ENCODE measurements at places on chromosomes 13 and 19. TPM values are rescaled to one million over a fixed set of nuclear protein-coding genes. Genes with fewer than 3 reads are reported as not detected.

GRCh38 chr13:85313761-85314503 lies 485.3 kb downstream of the SLITRK6 start:
- DNase-seq, result no peak

DNA sequence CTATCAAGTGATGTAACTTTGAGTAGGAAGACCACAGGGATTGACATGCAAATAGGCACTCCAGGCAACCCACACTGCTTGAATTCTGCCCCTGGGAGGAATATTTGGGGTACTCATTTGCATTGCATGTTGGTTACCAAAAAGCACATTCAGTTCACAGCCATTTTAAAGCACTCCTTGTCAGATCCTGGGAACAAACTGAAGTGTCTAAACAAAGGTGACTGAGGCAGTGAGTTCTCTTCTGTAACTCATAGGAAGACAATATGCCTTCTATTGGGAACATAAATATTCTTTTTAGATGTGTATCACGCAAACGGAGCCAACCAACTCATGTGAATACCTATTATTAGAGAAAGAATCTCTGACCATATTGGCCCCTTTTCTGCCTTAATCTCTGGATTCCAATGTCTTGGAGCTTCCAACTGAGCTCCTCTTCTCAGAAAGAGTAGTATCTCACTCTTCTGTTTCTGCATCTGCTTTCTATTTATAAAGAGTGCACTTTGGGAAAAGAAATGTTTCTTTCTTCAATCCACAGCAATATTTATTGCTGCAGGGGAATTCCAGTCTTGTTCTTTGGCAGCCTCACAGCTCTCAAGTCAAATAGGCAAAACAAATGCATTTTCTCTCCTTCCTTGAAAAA lies 125.7 kb upstream of the NBEA start:
- DNase-seq, result no peak

GRCh38 chr13:77544758-77545338 lies 9.3 kb downstream of the SCEL start:
- no peak for DNase-seq

DNA sequence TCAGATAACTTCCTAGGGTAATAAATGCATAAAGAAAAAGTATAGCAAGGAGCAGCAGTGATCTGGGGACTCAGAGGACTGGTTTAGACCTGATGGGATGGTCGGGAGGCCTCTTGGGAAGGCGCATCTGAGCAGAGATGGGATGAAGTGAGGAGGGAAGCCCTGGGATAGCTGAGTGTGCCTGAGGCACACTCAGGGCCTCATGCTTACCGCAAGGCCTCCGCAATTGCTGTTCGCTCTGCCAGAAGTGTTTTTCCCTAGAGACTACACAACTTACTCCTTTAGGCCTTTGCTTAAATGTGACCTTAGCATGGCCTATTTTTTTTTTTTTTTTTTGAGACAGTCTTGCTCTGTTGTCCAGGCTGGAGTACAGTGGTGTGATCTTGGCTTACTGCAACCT lies 4.1 kb upstream of the DLL3 start:
- DNase-seq, result no peak

The HSPB6 gene
- total RNA-seq, result 0.28 TPM

The C19orf44 gene
- 1.3 TPM for total RNA-seq

The SLC17A7 gene
- under 0.01 TPM for total RNA-seq

All from thymus (tissue), 14 donors.